Bronchus fibroblast of lung (primary cell): ENCODE measurements at places on chromosomes 2 and 18. TPM values are rescaled to one million over a fixed set of nuclear protein-coding genes. Genes with fewer than 3 reads are reported as not detected.

The CCDC141 gene
- not detected in 2 replicates for total RNA-seq

The FMNL2 gene
- total RNA-seq = 12.0 and 12.6 TPM in 2 replicates

The WDR12 gene
- total RNA-seq = 12.9 and 17.7 TPM in 2 replicates

The HRH4 gene
- total RNA-seq = not detected in 2 replicates

The CNDP1 gene
- total RNA-seq = 0.15 TPM in 1 of 2 replicates, not detected in the other
